Fibroblast of the aortic adventitia (primary cell): ENCODE measurements at places on chromosomes 4 and X.
A peak's percentile ranks its signal among the peaks of the same experiment; 100 is the strongest.

DNA sequence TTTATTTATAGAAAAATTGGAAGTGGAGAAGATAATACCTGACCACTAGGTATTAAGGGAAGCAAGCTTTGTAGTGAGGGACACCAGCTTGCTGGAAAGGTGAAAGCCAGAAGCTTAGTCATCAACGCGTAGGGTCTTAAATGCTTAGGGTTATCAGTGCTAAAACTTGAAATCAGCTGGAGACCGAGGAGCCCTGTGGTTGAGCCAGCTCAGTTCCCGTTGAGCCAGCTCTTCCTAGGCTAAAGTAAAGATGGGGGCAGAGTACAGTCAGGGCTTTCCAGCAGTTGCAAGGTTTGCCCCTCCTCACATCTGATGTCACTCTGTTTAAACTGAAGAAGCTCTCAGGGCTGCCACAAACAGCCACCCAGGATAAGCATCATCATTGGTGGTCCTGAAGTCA lies 240.7 kb downstream of the DCLK2 start:
- DNase-seq = no peak

DNA sequence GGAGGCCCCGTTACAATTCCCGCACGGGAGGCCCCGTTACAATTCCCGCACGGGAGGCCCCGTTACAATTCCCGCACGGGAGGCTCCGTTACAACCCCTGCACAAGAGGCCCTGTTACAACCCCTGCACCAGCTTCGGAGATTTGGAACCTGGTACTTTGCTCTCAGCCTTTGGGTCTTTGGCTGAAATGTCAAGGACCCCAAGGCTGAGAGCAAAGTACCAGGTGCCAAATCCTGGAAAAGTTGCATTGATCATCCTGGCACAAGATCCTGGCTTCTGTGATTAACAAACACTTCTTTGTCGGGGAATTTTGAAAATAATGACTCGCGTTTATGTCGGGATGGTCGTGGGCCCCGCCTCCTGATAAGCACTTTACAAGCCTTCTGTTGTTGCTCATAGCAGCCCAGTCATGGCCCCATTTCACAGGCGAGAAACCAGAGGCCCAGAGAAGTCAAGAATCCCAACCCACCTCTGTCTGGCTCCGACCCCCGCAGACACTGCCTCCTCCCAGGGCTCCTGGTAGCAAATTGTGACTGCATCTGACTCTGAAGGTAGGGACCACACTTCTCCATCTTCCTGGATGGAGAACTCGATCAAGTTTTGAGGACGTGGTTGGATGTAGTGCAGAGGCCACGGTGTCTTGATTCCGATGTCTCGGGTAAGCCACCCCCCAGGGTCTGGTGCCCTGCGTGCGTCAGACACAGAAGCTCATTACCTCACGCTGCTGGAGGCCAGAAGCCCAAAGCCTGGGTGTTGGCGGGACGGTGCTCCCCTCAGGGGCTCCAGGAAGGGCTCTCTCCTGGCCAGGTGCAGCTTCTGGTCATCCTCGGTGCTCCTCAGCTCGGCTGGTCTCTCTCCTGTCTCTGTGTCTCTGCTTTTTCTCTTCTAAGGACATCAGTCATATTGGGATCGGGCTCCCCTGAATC lies 60.3 kb downstream of the ADRA2C start:
- no peak for DNase-seq

DNA sequence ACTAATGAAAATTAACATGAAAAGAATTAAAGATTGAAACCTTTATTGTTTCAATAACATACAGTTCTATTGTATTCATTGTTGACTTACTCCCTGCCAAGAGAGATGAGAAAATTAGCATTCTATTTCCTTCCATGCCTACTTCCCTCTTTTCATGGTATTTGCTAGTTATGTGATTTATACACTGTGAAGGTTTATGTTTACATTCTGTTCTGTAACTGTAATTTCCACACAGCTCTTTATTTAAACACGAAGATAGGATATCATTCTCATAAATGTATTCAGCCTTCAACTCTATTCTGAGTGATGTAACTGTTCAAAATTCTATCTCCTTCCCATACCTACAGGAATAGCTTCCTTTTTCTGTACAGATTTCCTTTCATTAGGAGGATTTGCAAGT lies 6.6 kb downstream of the CCDC110 start:
- DNase-seq = no peak

- no peak for DNase-seq
These were observed 464.7 kb upstream of the FAM47C start for GRCh38 chrX:36543499-36543898.

- DNase-seq = no peak
These were observed 31.1 kb downstream of the SYTL4 start for GRCh38 chrX:100700809-100701208.

GRCh38 chr4:52949336-52949735 lies 87.2 kb downstream of the RASL11B start:
- DNase-seq = no peak

DNA sequence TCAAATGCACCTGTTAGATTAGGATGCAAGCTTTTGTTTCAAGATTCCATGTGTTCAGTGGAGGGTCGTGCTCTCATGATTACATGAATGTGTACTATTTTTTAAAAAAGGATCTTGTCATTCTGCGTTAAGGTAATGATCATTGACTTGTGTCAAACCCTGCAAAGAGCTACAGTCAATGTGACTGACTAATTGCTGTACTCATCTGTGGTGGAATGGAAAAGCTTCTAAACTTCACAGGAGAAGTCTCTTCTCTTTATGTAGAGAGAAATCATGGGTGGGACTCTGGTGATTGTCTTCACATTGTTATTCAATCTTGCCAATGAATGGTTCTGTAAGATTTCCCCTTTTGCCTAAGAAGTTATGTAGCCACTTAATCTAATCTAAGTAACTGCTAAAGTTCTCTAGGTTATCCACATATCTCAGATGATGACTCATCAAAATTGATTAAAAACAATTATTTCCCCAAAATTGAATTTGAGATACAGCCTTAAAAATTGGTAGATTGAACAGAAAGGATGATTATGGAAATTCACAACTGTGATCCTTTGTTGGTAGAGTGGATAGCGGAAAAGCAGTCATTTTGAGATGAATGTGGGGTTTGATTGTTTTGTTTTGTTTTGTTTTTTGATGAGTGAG lies 6.7 kb downstream of the MAGEE1 start:
- DNase-seq = no peak

GRCh38 chr4:29046186-29046585 lies 1674.0 kb upstream of the PCDH7 start:
- DNase-seq = peak; percentile 45

DNA sequence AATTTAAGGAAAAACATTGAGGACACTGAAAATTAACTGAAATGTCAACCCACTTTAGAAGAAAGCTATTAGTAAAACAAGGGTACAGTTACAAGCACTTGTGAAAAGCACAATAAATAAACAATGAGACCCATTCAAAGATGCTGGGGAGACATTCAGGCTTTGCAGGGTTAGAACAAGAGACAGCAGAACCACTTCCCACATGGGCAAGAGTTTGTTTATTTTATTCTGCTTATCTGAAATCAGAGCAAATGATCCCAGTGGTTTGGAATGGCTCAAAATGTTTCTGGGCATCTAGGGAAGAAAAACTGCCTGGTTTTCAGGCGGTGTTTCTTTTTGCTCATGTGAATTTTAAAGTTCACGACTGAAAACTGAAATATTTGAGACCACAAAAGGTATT lies 42.4 kb downstream of the PPP3CA start:
- DNase-seq = peak; percentile 61

- DNase-seq = peak; percentile 84
These were observed 126.7 kb downstream of the FRYL start for GRCh38 chr4:48653217-48654014.

- peak; percentile 37 for DNase-seq
These were observed 10.7 kb upstream of the DLG3 start for GRCh38 chrX:70433848-70434351.

- no peak for DNase-seq
These were observed 48.8 kb downstream of the CLDN34 start for GRCh38 chrX:10015723-10016518.

- DNase-seq = no peak
These were observed 153.6 kb downstream of the AFAP1 start for GRCh38 chr4:7786040-7786439.

- no peak for DNase-seq
These were observed 8.6 kb upstream of the ENPEP start for GRCh38 chr4:110467400-110467799.

- DNase-seq = no peak
These were observed at the start of gene CCDC160 for GRCh38 chrX:134236626-134237614. CCDC160 (plus strand) TSS chrX:134237182; CDS start chrX:134244801, 7,619 bp downstream.

DNA sequence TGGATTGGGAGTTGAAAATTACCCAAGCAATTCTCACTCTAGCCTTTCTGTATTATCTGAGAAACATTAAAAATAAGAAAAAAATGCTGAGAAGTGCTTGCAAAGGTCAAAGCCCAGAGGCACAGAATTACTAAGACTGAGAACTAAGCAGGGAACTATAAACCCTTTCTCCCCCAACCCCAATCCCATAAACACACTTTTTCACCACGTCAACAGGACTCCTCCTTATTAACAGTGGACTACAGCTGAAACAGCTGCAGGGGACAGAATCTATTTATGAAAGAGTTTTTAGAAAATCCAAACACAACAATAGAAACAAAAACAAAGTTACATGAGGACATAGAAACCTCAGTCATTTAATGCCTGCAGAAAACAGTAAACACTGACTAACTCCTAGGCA lies 984.1 kb downstream of the TRAM1L1 start:
- no peak for DNase-seq
